ENCODE measurements at places on chromosomes 5 and 9.
A peak's percentile ranks its signal among the peaks of the same experiment; 100 is the strongest.

DNA sequence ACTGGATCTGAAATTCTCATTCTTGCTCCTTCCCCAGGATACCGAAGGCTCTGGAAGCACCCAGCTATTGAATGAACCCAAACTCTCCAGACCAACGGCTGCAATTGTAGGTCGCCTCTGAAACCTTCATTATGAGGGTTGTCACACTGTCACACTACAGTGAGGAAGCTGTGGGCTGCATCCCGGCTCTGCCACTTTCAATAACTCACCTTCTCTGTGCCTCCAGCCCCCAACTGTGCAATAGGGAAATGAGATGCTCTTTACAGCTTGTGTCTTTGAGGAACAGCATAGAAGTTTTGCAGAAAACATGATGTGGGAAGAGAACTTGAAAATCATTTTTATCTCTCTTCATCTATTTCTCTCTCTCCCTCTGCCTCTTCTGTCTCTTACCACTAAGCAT lies 69.6 kb upstream of the TGFBR1 start:
- no peak for DNase-seq

- no peak for DNase-seq
Observed at GRCh38 chr9:123065196-123065595, 31.7 kb downstream of the GPR21 start.

GRCh38 chr5:37665272-37665671 lies 174.6 kb downstream of the GDNF start:
- no peak for DNase-seq

DNA sequence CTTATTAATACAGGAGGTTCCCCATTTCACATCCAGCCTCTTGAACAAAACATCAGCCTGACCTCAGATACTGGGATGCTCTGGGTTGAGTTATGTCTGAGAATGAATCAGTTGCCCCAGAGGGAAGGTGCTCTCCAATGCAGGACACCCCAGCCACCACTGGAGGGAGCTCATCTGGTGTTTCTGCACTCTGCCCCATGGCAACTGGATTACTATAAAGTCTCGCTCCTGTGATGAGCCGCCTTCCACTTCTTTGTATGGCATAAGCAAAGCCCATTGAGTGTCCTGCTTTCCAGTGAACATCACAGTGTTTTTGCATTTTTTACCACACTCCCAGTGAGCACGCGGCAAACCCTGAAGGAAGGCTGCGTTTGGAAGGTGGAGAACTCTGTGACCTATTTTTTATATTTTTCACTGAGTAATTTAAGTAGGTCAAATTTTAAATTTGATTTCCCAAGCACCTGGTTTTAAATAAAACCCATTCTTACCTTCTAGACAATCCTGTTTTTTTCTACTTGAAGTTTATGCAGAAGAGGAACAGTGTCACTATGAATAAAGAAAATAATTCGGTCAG lies 176.9 kb upstream of the WWC1 start:
- no peak for DNase-seq

DNA sequence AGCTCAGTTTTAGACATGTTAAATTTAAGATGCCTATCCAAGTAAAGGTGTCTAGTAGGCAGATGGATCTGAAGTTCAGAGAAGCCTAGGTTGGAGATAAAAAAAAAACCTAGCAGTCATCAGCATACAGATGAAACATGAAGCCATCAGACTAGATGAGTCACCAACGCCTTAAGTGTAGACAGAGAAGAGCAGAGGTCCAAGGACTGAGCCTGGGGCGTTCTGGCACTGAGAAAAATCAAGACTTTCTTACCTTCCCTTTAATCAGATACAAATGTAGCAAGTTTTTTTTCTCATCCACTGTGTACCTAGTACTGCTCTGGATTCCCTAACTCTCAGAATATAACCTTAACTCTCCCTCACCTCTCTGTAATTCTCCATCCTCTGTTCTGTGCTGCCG lies 97.3 kb downstream of the SIL1 start:
- DNase-seq, result no peak

GRCh38 chr9:114281473-114282103 lies 41.3 kb upstream of the ORM1 start:
- DNase-seq, result peak; percentile 75

GRCh38 chr9:18063856-18064390 lies 410.0 kb upstream of the ADAMTSL1 start:
- no peak for DNase-seq

DNA sequence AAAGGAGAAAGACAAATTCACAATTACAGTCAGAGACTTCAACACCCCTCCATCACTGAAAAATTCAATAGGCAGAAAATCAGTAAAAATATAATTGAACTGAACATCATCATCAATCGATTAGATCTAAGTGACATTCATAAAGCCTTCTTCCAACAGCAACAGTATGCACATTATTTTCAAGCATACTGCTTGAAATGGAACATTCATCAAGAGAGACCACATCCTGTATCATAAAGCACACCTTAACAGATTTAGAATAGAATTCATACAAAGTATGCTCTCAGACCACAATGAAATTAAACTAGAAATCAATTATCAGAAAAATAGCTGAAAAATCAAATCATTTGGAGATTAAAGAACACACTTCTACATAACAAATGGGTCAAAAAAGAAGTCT lies 39.1 kb downstream of the ERMP1 start:
- no peak for DNase-seq

DNA sequence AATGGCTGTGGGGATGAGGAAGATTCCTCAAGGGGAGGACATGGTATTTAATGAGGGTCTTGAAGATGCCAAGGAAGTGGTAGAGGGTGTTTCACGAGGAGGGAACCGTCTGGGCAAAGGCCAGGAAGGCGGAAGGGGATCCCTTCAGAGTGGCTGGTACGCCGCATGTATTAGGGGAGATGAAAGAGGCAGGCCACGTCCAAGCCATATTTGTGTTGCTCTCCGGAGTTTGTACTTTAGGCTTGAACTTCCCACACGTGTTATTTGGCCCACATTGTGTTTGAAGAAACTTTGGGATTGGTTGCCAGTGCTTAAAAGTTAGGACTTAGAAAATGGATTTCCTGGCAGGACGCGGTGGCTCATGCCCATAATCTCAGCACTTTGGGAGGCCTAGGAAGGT lies 1.2 kb downstream of the FXN start:
- no peak for DNase-seq

- no peak for DNase-seq
Observed at GRCh38 chr5:32342656-32343055, 29.9 kb upstream of the MTMR12 start.

DNA sequence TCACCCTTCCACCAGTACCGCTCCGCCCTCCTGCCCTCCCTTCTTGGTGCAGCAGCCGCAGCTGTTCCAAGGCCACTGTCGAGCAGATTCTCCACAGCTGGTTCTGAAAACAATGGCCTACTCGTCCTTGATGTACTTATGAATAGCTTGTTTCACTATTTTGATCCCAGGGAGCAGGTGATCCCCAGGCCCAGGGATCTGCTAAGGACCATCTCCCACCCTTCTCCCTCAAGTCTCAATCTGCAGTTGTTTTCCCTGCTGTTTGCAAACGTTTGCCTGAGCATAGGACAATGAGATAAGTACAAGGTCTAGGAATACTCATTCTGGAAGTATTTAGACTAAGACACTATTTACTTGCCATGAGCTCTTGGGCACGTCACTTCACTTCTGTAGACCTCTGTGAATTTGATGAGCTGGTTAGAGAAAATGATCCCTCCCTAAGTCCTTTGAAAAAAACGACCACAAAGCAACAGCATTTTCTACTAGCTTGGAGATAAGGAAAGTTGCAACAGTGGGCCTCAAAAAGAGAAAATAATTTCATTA lies 1.8 kb downstream of the LURAP1L start:
- peak; percentile 90 for DNase-seq

DNA sequence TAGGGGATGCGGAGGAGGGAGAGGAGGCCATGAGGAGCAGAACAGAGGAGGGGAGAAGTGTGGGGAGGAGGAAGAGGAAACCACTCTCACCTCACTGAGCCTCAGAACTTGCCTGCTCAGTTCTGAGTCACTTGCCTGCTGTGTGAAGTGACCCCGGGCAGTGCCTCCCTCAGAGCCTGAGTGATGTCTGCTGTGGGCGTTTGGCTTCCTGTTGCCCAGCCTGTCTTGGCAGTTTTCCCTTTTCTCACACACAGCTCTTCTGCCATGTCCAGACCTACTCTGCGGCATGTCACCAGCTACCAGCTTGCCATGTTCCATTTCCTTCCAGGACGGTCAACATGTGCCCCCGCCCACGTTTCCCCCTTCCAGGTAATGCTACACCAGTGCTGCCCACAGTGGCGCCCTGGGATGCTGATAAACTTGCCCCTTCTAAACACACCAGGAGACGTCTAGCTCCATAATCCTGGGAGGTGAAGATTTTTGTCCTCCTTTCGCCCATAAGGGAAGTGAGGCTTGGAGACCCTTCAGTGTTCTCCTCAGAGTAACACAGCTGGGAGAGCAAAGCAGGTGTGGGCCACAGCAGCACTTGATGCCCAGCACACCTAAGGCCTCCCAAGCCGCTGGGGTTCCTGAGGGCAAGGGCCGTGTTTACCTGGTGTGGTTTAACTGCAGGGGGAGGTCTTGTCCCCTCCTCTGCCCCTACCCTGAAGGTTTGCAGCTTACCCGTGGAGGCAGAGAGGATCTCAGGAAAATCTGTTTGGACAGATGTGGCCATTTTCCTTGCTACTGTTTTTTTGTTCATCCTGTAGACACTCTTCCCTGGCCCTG lies 63.8 kb upstream of the RNF130 start:
- no peak for DNase-seq

- DNase-seq, result no peak
Observed at GRCh38 chr9:16211946-16212345, 658.5 kb downstream of the BNC2 start.

- no peak for DNase-seq
Observed at GRCh38 chr9:114366334-114367128, 21.3 kb downstream of the AKNA start.

- no peak for DNase-seq
Observed at GRCh38 chr5:141742866-141743851, 61.1 kb upstream of the ARAP3 start.

GRCh38 chr5:1917830-1918487 lies 35.2 kb upstream of the IRX4 start:
- DNase-seq, result no peak
